ENCODE measurements at places on chromosomes 5 and 9.

GRCh38 chr9:131798246-131798645 lies 58.4 kb upstream of the RAPGEF1 start:
- DNase-seq: no peak

DNA sequence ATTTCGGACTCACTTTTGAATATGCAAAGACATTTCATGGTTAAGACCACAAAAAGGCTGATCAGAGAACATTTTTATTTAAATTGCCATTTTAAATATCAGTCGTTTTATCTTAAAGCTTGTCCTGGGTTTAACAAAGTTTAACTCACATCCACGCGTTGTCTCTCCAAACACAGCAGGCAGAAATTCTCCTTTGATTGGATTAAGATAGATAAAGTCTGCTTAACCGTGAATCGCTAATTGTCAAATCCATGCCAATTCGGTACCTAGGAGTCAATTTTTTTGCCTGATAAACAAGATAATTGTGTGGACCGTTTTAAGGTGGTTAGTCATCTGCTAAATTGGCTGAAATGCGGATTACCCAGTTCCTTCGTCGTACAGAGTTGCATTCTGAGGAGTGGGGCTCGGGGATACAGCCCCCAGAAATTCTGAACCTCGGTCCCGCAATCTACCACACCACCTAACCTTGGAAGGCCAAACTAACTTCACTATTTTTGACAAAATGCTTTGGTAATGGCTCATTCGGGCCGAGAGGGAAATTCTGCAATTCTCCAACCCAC lies 665 bp upstream of the BTF3 start:
- DNase-seq: no peak

- DNase-seq: no peak
Observed at GRCh38 chr5:157323107-157323706, 57.3 kb downstream of the CYFIP2 start.

DNA sequence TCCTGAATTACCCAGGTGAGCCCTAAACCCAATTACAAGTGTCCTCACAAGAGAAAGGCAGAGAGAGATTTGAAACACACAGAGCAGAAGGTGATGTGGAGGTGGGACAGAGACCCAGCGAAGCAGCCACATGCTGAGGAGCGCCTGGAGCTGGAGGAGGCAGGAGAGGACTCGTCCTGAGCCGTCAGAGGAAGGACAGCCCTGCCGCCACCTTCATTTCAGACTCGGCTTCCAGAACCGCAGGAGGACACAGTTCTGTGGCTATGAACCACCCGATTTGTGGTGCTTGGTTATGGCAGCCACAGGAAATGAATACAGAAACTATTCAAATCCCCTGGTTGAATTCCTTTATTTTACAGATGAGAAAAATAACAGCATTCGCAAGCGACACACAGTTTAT lies 16.4 kb upstream of the FBP1 start:
- DNase-seq: no peak

DNA sequence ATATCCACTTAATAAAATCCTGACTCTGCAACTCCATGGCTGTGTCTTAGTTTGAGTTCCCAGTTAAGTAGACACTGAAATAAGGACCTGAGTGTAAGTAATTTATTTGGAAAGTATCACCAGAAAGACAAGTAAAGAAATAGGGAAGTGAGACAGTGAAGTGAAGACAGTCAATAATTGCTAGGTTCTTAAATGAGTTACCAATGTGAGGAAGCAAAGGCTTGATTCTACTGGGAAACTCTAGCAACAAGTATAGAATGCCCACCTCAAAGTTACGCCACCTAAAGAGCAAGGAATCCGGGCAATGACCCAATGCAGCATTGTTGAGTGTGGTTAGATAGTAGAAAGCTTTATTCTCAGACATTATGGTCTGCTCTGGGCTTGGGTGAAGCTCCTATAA lies 383.9 kb downstream of the TLR4 start:
- DNase-seq: no peak

DNA sequence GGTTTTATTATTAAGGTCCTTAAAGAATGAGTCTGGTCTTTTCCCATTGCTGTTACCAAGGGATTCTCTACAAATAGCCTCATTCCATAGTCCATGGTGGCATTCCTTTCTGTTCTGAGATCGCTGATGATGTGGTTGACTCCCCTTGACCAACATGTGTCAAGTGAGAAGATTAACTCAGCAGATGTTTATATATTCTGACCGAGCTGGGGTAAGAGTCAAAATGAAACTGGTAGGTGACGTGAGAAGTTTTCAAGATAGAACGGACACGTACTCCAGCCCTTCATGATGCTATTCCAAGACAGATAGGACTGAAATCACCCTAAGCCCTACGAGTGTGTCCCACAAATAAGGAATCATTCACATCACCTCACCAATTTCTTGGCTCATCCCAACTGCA lies 155.5 kb upstream of the WWC1 start:
- no peak for DNase-seq

- DNase-seq: no peak
Observed at GRCh38 chr5:98121036-98121936, 652.2 kb upstream of the RGMB start.

DNA sequence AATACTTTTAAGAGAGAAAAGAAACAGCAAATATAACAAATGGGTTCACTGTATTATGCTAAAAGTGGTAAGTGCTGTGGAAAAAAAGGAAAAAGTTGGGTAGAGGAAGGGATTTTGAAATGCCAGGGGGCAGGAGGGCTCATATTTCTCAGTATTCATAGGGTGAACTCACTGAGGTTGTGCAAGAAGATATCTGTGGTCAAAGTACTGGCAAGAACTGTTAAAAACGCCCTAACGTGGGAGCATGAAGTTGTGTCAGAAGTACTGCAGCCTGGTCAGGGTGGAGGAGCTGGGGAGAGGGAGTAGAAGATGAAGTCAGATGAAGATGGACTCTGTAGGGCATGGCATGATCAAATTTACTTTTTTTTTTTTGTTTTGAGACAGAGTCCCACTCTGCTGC lies 31.2 kb upstream of the SLC28A3 start:
- no peak for DNase-seq

DNA sequence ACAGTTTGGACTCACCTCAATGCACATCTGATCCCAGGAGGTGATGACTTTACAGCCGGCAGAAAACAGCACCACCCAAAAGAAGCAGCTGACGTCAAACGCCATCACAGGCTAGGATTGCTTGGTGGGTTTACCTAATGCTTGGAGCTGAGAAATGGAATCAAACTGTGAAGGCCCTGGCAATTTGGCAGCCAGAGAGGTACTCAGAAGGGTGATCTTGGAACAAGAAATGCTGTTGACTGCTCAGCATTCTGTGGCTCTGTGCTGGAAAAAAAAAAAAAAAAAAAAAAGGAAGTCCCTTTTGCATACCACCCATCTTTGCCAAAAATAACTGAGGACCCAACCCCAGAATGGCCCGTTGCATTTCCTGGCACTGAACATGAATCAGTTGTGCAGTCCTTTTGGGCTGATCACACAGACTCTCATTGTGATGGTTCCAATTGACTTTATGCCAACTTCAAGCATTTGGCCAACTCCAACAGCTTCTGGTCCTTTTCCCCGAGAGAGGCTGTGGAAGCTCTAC lies at the start of gene CD180:
Gene CD180, minus strand, starts transcription at position 263 of the 523 bp plus-strand sequence. Its CDS starts 158 bp downstream, at position 105.
- DNase-seq: no peak

Data from NCI-H748 treated with DMSO at 0.1 percent for 48 hours (cell line).